ENCODE measurements at places on chromosomes 6 and 20.

GRCh38 chr20:57412347-57413029 lies 21.3 kb downstream of the RBM38 start:
- DNase-seq, result no peak

- DNase-seq, result no peak
These were observed 374.4 kb downstream of the UTRN start for GRCh38 chr6:144659202-144660182.

GRCh38 chr6:83958241-83958685 lies 75.3 kb upstream of the MRAP2 start:
- no peak for DNase-seq

- no peak for DNase-seq
These were observed 698.3 kb downstream of the MAFB start for GRCh38 chr20:39990692-39991091.

DNA sequence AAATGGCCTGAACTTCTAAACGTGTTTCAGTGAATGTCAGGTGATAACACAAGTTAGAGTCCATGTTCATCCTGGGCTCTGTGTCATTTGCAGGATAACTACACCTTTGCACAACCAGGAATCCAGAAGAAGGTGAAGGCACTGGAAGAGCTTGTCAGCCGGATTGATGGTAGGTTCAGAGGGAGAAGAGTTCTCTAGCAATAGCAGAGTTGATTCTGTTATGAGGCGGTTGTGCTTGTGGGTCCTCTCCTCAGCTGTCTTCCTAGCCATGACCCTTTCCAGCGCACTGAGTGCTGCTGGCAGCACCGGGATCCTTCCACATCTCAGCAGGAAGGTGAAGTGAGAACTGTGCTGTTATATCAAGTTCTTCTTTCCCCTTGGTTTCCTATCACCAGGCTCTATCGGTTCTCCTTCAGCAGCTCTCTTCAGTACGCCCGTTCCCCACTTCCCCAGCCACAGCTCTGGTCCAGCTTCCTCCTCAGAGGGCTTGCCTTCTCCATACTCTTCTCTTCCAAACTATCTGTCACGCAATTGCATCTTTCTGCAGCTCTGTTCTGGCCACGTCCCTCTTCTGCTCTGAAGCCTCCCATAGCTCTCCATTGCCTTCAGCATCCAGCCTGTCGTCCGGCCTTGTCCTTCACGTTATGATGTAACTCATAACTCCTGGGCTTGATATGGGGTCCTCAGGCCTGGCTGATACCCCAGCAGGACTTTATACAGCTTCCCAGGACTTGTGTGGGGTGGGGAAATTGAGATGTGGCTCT lies 39.9 kb upstream of the RNF8 start:
- DNase-seq, result no peak

DNA sequence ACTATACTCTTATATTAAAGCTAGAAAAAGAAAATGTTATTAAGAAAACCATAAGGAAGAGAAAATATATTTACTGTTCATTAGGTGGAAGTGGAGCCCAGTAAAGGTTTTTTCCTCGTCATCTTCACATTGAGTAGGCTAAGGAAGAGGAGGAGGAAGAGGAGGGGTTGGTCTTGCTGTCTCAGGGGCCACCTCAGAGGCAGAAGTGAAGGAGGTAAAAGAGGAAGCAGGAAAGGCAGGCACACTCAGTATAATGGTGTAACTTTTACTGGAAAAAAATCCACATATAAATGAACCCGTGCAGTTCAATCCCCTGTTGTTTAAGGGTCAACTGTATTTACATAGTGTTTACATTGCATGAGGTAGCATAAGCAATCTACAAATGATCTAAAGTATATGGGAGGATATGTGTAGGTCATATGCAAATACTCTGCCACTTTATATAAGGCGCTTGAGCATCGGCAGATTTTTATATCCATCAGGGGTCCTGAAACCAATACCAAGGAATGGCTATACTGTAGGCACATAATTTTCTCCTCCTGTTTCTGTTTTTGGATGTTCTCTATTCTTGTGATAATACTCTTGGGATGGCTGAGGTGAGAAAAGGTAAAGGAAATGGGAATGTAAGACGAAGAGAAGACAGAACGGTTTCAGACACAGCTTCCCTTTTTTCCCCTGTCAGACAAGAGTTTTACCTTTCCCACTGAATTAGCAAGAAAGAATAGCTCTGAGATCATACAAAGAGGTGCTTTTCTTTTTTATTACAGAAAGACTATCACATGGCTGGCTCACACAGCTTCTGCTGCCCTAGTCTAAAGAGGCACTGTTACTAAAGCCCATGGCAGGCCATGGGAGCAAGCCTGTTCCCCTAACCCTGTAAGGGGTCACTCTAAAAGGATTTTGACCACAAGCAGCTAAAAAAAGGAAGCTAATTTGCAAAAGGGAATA lies 59.9 kb downstream of the NUDT3 start:
- no peak for DNase-seq

GRCh38 chr6:40931931-40932330 lies 107.1 kb downstream of the UNC5CL start:
- DNase-seq, result no peak

- DNase-seq, result no peak
These were observed 66.7 kb downstream of the TMEM170B start for GRCh38 chr6:11604215-11604614.

GRCh38 chr6:68087399-68088133 lies 547.5 kb upstream of the ADGRB3 start:
- no peak for DNase-seq

DNA sequence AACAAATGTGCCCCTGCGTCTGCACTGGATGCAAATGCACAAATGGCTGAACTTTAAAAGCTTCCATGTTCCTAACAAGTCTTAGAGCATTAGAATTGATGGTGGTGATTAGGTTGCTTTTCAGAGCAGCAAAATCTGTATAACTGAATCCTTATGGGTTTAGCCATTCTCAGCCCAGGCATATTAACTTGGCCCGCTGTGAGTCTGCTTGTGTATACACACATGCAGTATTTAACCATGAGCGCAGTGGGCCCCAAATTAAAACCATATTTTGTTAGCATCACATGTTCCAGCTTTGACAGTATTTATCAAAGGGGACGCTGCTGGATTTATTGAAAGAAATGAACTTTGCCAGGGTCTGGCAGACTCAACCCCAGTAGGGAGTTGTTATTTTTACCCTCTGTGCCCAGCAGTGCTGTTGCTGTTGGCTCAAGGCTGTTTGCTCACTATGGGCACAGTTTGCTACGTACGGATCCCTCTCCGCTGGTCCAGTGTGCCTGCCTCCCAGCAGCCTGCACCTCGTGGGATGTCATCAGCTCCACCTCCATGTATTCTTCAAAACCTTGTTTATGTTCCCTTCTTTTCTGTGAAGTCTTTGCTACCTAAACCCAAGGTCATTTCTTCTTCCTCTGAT lies 144.7 kb downstream of the QRSL1 start:
- DNase-seq, result no peak

DNA sequence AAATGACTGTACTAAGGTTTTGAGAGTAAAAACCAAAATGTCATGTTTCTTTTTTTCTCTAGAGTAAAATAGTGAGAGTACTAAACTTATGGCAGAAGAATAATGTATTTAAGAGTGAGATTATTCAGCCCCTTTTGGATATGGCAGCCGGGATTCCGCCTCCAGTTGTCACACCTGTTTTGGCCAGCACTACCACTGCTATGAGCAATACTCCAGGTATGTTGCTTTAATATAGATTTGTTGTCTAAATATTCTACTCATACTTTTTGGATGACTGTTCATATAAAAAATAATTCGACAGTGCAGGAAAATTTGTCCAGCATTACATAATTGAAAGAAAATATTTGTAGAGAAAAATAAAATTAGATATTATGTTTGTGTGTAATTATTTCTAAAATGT lies 59.5 kb downstream of the SCAF8 start:
- DNase-seq, result no peak

DNA sequence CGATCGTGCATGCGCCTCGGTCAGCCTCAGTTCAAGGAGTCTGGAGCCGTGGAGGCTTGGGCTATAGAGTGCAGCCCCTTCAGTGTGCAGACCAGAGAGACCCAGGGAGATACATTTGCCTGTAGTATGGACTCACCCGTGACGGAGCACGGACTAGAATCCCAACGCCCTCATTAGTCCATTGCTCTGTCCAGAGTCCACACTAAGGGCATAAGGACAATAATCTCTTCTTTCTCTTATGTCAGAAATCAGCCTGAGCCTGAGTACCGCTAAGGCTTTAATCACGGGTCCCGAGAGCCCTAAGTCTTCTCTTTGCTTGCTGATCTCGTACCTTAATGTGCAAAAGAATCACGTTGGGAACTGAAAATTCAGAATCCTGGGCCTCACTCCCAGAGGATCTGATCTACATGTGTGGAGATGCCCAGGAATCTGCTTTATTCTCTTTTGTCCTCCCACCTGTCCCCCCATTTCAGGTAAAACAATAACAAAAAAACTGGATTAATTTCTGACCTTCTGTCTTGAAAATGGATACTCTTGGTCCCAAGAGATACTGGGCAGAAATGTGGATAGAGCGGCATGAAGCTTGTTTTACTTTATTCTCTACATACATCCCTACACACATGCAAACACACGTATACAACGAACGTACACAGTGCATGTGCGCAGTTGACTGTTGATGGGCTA lies 671 bp downstream of the BPHL start:
- no peak for DNase-seq

DNA sequence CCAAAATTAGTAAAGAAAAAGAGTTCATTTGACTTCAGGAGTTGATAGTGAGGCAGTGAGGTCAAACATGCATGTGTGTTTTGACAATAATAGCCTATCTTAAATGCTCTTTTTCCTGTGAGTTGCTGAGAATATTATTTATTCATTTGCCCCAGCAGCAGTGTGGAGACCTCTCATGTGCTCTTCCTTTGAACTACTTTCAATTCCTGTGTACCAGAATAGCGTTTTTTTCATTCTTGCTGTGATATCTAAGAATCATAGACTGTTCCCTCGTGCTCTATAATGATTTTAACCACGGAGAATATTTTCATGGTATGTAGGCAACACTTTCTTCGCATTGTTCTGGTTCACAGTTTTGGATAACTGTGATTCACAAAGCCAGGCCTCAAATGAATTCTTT lies 5.2 kb downstream of the CDYL start:
- DNase-seq, result no peak

GRCh38 chr20:32535316-32535952 lies 49.7 kb downstream of the NOL4L start:
- no peak for DNase-seq

DNA sequence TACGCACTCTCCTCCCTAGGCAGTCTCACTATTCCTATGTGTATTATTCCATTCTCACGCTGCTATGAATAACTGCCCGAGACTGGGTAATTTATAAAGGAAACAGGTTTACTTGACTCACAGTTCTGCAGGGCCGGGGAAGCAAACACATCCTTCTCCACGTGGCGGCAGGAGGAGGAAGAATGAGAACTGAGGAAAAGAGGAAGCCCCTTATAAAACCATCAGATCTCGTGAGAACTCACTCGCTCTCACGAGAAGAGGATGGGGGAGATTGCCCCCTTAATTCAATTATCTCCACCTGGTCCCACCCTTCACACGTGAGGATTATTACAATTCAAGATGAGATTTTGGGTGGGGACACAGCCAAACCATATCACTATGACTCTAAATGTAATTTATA lies 61.9 kb downstream of the ECT2L start:
- DNase-seq, result no peak

DNA sequence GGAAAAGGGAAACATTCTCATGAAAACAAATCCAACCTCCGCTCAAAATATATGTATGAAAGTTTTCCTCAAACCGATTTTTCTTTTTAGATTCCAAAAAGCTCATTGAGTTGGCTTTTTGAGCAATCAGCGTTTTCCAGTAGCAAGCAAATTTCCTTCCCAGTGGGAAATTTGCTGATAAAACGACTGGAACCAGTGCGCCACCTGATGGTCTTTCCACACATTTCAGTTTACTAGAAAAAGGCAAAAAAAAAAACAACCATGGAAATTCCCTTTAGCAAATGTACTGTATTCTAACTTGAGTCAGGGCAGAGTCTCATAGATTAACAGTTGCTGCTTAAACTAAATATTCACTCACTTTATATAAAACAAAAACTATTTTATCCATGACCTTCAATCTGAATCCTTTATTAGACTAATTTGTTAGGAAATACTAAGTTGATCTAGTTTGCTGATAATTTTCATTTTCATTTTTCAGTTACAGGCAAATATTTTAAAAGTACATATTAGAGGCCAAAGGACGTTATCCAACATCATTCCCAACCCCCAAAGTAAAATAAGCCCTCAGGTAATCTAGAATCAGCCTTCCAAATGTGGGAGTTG lies 271.5 kb downstream of the FOXA2 start:
- no peak for DNase-seq

GRCh38 chr6:9606435-9607134 lies 808.3 kb downstream of the TFAP2A start:
- DNase-seq, result no peak

- no peak for DNase-seq
These were observed 207.7 kb downstream of the PREX1 start for GRCh38 chr20:48620154-48620506.

GRCh38 chr20:47547034-47547387 lies 45.3 kb downstream of the NCOA3 start:
- DNase-seq, result no peak

GRCh38 chr6:93787841-93788240 lies 368.5 kb upstream of the EPHA7 start:
- no peak for DNase-seq

DNA sequence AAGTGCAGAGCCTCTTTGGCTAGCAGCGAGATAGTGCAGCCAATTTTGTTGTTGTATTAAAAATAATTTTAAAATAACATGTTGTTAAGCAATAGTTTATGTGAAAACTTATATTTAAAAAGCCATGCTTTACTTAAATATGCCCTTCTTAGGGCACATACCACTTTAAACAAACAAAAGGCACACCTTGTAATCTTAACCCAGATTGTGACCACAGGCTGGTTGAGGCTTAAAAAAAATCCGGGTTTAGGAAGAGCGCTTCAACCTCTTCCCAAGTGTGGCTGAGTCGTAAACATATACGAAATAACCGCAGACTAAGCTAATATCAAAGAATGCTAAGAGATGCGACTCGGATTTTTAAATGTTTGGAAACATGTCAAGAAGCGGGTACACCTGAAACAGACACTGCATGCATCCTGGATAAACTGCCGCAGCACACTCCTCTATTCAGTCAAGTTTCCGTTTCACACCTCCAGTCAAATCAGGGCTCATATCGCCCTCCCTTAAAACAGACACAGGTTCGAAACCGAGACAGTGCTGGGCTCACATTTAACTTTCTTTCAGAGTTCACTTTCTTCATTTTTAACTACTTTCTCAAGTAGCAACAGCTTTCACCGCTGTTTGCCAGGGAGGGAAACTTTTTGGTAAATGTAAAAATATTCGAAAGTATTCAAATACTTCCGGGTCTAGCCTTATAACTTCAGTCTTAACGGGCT lies 1.5 kb downstream of the DEK start:
- no peak for DNase-seq

GRCh38 chr6:11911538-11911937 lies 100.6 kb upstream of the HIVEP1 start:
- DNase-seq, result no peak

- DNase-seq, result no peak
These were observed 112.0 kb downstream of the DACT2 start for GRCh38 chr6:168207421-168208175.

DNA sequence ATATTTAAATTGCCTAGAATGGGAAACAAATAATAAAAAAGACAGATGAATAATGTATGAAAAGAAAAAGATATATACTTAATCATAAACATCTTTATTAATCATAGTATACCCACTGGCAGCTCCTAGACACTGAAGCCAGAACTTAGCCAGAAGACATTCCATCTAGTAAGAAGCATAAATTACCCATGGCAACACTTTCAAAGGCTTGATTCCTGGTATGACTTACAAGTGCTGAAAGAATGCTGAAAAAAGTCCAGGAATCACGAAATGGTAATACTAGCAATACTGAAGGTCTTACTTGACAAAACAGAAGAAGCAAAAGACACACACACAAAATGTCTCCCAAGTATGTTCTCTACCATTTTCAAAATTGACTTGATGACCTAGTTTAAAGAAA lies 38.0 kb downstream of the RWDD2A start:
- DNase-seq, result no peak

All from frontal cortex (tissue), 4 donors.